ENCODE measurements at places on chromosomes 12 and 14.

DNA sequence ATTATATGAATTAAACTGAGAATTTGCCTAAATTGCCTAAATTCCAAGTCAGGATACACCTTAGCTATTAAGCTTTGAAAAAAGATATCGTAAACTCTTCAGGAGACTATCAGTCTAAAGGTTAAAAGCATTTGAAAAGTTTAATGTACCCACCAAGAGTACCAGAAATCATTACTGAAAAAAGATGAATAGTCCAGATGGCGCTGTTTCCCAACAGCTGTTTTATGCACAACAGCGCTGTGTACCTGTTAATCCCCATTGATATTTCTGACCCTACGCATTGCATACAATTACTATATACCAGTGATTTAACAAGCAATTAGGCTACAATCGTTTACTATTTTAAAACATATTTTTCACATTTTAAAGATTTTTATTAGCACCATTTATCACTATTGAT lies 185.0 kb downstream of the PLCZ1 start:
- no peak for DNase-seq

- peak; percentile 17 for DNase-seq
Measured at GRCh38 chr12:54759751-54760150, 94.6 kb upstream of the MUCL1 start.

DNA sequence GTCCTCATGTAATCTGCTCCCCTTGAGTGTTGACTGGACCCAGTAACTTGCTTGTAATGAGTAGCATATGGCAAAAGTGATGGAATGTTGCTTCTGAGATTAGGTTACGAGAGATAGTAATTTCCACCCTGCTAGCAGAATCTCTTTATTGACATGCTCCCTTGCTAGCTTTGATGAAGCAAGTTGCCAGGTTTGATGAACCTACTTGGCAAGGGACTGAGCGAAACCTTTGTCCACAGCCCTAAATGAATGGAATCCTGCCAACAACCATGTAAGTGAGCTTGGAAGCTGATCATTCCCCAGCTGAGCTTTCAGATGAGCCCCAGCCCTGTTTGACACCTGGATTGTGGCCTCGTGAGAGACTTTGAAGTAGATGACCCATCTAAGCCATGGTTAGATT lies 120.8 kb upstream of the PLXNC1 start:
- no peak for DNase-seq

DNA sequence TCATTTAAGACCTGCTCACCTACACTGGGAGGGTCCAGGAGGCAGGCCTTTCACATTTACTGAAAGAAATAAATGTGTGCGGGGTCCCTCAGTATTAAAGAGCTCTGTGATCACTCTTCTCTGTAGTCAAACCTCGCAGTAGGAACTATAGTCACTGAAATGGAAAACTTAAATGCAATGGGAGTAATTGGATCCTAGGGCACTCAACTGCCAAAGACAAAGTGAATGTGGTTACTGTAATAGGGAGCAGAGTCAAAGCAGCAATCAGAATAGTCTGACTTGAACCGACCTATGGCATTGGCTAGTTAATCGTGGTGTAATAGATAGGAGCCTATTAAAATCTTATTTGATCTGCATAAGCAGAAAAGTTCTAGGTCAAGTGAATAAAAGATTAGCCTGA lies 26.6 kb upstream of the DYRK2 start:
- DNase-seq: no peak

DNA sequence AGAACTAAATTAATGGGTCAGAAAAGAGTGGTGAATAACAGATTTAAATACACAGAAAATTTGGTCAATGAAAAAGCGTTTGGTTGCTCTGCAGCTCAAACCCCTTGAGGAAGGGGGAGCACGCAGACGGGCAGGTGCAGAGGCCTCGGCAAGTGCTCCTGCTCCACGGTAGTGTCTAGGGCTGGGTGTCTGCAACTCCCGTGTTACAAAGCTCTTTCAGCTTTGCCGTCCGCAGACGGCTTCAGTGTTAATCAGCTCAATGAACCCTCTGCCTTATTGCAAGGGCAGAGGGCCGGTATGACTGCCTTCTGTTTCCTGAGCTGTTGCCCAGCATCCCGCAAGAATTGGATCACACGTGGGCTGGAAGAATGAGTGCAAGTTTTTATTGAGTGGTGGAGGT lies 125.7 kb upstream of the TRHDE start:
- no peak for DNase-seq

DNA sequence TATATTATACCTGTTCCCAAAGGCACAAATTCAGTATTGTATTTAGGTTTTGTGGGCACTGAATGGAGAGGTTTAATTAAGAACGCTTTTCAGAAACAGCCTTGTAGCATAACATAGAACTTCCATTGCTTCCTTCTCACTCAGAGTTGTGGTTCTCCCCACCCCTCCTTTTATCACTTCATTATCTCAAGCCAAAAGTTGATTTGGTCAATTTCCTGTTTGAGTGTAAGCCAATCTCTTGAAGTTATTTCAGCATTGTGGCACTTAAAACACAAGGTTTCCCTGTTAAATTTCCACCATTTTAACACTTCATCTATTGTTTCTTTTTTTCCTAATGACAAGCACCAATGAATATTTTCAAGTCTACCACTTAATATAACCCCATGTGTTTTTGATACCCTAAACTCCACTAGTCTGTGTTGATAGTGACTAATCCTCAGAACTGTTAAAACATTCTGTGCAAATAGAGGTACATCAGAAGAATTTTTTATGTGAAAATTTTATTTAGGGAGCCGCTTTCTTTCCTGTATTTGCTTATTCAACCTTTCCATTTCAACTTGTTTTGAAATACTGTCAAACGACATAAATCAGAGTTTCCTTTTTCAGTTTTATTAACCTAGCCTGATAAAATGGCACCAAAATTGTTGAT lies 340.1 kb downstream of the BCAT1 start:
- DNase-seq: no peak

- DNase-seq: no peak
Measured at GRCh38 chr12:67354966-67355365, 85.8 kb downstream of the CAND1 start.

DNA sequence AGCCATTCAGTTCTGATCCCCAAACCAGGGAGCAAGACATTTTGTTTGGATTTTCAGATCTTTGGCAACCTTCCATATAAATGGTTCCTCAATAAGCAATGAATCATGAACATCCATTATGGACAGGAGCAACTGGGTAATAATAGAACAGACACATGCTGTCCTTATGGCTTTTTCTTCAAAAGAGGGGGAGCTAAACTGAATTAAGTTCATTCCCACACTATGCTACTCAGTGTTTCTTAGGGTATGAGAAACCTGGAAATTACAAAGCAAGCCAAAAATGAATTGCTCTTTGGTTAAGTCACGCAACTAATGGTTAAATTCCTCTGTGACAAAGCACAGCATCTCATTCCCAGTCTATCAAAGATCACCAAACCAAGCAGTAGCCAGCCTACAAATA lies 51.0 kb downstream of the PTGER2 start:
- DNase-seq: no peak

- DNase-seq: no peak
Measured at GRCh38 chr12:124532331-124532750, 35.1 kb downstream of the NCOR2 start.

DNA sequence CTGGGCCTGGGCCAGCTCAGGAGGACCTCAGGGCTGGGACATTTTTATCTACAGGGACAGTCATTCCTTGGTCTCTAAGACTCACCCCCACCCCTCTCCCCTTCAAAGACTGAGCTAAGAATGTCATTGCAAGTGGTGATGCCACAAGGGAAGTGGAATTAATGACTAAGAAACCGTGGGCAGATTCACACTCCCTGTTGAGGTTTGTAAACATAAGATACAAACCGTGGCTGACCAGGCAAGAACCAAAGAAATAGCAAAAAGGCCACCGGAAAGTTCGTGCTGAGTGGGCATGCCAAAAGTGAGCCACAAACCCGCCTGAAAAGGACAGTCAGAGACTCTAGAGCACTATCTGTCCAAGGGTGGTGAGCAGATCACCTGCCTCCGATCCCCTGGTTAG lies 25.7 kb downstream of the NUAK1 start:
- DNase-seq: peak; percentile 50

GRCh38 chr14:35352274-35353233 lies 52.0 kb downstream of the NFKBIA start:
- peak; percentile 21 for DNase-seq

DNA sequence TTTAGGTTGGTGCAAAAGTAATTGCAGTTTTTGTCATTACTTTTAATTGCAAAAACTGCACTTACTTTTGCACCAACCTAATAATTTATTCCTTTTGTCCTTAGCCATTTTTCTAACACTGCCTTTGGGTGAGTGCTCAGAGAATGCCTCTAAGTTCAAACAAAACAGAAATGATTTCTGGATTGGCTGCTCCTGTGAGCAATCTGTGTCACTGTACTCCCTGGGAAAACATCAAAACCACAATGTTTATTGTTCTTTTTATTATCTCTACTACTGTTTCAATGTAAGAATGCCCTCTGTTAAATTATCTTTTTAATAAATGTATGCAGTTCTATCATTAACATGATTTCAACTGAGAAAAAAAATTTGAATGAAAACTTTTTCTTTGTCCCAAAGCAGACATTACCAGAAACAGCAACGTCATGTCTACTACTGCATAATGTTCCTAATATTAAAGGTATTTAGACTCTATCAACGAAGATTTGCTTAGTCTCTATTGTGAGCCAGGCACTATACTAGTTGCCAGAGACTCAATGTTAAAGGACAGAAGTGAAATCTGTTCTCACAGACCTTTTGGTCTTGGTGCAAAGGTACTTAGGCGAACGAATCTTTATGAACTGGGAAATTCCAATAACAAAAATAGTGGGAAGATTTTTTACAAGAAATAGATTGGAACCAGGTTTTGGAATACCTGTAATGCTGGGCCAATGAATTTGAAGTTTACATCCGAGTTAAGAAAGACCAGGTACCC lies 6.2 kb downstream of the SLC41A2 start:
- DNase-seq: no peak

- DNase-seq: peak; percentile 2
Measured at GRCh38 chr14:30559638-30560091, 707 bp downstream of the G2E3 start.

GRCh38 chr12:23628806-23629205 lies 320.7 kb downstream of the SOX5 start:
- DNase-seq: peak; percentile 80

GRCh38 chr12:96751626-96752025 lies 155.4 kb upstream of the NEDD1 start:
- no peak for DNase-seq

DNA sequence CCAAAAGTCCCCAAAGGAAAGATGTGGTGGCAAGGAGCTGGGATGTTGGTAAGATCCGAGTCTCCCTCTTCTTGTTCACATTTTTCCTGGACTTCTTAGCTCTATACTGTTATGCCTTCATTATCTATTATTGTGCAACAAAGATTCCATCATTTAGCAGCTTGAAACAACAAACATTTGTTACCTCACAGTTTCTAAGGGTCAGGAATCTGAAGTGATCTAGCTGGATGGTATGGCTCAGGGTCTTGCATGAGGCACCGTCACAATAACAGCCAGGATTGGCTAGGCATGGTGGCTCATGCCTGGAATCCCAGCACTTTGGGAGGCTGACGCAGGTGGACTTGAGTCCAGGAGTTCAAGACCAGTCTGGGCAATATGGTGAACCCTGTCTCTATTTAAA lies 51.1 kb upstream of the KRAS start:
- DNase-seq: no peak

- no peak for DNase-seq
Measured at GRCh38 chr14:105418269-105419194, 1.1 kb upstream of the MTA1 start.

- peak; percentile 25 for DNase-seq
Measured at GRCh38 chr12:93379326-93379980, 1.7 kb downstream of the NUDT4 start.

DNA sequence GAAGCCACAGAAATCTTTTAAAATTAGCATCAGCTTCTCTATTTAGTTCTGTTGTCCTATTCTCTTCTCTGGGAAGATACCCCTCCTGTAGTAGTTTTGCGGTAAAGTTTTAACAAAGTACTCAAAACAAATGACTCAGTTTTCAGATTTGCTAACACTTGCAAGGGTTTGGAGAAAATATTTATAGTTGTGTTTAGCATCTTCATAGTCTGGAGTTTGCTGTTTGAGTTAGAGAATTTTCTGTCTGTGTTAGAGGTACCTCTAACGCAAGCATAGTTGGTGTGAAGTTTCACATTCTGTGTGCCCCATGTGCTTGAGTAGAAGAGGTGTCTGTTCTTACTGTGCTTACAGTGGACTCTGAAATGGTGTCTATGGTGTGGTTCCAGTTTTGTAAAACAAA lies 36.0 kb downstream of the ANKRD9 start:
- no peak for DNase-seq

DNA sequence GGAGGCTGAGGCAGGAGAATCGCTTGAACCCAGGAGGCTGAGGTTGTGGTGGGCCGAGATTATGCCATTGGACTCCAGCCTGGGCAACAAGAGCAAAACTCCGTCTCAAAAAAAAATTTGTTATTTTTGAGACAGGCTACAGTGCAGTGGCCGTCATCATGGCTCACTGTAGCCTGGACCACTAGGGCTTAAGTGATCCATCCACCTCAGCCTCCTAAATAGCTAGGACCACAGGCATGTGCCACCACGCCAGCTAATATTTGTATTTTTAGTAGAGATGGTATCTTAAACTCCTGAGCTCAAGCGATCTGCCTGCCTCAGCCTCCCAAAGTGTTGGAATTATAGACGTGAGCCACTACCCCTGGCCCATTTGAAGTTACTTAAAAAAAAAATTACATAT lies 966 bp upstream of the PCBP2 start:
- no peak for DNase-seq

- DNase-seq: no peak
Measured at GRCh38 chr12:52442600-52443061, 8.5 kb upstream of the KRT75 start.

DNA sequence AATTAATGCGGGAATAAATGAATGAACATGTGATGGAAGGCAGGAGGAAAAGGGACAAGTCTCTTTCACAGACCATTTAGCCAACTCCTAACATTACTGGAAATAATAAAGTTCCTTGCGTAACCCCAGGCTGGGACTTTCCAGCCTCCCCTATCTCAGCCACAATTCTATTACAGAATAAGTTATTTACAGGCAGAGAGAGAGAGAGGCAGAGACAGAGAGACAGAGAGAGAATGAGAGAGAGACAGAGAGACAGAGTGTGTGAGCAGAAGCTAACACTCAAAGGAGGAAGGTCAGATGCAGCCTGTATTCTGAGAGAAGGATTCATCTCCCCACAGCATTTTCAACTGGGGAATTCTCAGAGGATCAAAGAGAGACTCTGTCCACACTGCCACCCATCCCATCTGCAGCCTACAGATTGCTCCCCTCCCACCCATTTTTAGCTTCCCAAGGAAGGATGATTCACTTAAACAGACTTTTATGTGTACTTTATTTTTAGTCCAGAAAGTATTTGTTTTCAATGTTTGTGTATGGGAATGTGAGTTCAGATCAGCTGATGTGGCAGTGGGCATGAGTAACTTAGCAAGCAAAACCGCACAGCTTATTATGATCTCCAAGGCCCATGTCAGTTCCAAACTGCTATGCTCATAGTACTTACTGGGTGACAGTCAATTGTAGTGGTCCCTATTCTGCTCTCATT lies 165.7 kb downstream of the CAND1 start:
- DNase-seq: no peak

DNA sequence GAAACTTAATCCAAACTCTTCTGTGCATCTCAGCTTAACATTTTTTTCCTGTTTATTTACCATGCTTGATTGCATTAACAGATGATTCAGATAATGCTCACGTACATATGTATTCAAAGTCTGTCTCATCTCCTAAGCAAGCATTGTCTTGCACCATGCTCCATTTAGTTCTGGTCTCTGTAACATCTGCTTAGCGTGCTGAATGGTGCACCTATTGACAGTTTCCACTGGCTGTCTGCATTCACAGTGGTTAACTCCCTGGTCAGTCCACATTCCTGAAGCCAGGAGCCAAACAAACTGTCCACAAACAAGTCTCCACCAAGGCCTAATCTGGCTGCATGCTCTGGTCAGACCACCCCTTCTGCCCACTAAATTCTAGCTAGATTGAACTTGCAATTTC lies 83.9 kb downstream of the KNTC1 start:
- no peak for DNase-seq

Measured in pons (tissue), 1 donor.